ENCODE measurements at places on chromosomes 4 and X.

- DNase-seq = peak; percentile 10
These were observed 28.1 kb downstream of the FGF2 start for GRCh38 chr4:122854447-122855352.

- no peak for DNase-seq
These were observed 43.2 kb downstream of the ANOS1 start for GRCh38 chrX:8688776-8689175.

GRCh38 chrX:49995107-49995731, 72.8 kb downstream of the CLCN5 start:
- DNase-seq = no peak

DNA sequence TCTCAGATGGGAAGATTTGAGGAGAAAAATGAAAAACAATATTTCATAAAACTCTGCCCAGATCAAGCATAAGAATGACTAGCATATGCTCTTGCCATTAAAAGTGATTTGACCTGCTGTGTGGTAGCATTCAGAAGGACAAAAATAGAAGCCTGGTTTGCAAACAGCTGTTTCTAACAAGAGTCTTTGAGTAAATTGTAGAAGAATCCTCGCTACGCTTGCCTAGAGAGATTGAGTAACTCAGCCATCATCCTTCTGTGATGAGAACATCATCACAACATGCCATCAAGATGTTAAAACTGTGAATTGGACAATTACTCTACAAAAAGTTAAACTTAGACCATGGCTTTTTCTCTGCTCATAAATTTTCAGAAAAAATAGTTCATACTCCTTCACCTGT, 168.9 kb upstream of the PUDP start:
- no peak for DNase-seq
